ENCODE measurements at places on chromosomes 13 and 19.

GRCh38 chr19:20444202-20444885 lies 121.2 kb downstream of the ZNF737 start:
- no peak for DNase-seq

DNA sequence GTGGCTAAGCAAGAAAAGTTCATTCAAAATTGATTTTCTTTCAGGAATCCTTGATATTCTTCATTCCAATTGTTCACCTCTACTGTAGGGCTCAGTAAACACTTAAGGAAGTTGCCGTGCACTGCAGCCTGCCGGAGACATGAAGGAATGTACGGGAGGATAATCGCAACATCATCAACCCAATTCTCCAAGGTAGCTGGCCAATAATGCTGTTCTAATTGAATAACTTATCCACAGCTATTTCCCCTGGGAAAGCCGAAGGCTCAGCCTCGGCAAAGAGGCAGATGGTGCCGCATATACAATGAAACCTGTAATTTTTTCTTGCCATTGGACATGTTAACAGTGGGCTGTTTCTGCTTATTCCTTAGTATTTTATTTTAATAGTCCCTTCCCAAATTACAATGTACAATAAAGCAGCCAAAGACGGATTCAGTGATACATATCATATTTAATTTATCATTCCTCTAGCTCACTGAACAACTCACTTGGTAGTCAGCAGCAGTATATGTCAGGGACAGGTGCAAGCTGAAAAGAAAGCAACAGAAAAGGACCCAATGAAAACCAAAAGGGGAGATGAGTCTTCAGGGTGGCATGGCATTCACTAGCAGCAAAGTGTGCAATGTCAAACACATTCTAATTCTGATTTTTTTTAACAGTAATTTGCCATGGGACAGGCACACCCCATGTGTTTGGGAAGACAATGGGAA lies 420.5 kb upstream of the KLF12 start:
- no peak for DNase-seq

DNA sequence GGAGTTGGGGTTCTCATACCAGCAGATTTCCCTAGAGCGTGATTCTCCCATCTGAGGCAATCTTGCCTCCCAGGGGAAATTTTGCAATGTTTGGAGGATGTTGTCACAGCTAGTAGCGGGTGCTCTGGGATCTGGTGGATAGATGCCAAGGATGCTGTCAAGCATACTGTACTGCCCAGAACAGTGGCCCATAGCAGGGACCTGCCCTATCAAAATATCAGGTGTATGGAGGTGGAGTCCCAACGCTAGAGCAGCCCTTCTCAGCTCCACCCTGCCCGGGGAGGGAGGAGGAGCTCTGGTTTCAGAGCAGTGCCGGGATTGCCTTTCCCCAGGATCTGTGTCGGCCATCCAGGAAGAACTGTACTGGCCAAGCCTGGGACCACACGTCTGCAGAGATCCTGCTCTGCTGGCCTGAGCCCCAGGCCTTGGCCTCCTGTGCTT lies 10.9 kb upstream of the QTRT1 start:
- DNase-seq: no peak

DNA sequence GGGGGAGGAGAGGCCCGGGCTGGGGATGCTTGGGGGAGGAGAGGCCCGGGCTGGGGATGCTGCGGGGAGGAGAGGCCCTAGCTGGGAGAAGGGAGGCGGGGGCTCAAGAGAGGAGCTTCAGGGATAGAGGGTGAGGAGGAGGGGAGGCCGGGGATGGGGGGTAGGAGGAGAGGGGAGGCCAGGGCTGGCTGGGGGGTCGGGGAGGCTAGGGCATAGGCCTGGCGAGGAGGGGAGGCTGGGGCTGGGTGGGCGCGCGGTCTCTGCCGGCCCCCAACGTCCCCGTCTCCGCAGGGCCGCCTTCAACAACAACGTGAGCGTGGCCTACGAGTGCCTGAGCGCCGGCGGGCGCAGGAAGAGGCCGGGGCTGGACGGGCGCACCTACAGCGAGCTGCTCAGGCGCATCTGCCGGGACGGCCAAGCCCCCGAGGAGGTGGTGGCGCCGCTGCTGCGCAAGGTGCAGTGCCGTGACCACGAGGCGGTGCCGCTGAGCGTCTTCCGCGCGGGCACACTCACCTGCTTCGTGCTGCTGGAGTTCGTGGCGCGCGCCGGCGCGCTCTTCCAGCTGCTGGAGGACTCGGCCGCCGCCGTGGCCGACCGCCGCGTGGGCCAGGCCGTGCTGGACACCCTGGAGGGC lies 11.4 kb downstream of the TPGS1 start:
- DNase-seq: no peak

DNA sequence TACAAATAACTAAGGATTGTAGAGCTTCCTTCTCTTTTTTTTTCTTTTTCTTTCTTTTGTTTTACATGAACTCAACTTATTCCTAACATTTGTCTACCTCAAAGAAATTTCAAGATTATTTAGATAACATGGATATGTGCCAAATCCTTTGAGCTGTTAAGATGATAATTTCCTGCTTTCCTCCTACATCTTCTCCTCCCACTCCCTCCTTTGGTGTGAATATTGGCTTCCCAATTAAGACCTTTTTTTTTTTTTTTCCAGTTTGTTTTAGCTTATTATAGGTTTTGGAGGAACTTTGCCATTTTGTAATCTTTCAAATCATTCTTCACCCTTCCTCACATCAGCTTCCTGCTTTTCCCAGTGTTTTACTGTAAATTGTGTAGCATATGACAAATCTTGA lies 10.6 kb downstream of the NHLRC3 start:
- no peak for DNase-seq

Measured in WERI-Rb-1 (cell line).